ENCODE measurements at places on chromosomes 7 and 10. TPM values are rescaled to one million over a fixed set of nuclear protein-coding genes. Genes with fewer than 3 reads are reported as not detected.
A peak's percentile ranks its signal among the peaks of the same experiment; 100 is the strongest.

DNA sequence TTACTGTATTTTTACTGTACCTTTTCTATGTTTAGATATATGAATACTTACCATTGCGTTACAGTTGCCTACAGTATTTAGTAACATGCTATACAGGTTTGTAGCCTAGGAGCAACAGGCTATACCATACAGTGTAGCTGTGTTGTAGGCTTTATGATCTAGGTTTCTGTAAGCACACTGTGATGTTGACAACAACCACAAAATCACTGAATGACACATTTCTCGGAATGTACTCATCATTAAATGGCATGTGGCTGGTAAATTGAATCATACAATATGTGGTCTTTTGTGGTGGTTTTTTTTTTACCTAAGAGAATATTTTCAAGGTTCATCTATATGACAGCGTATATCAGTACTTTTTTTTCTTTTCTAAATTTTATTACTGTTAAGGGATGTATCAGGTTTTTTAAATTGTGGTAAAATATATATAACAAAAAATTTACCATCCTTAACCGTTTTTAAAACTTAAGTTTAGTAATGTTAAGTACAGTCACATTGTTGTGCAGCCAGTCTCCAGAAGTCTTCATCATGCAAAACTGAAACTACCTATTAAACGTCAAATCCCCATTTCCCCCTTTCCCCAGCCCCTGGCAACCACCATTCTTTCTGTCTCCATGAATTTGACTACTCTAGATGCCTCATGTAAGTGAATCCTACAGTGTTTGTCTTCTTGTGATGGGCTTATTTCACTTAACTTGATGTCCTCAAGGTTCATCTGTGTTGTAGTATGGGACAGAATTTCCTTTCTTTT lies 21.5 kb downstream of the BTAF1 start:
- H3K27ac ChIP-seq = peak overlapping the region; percentile 90
- peaks cover 44% of the 10 kb centered on the region for H3K36me3 ChIP-seq
- H3K4me3 ChIP-seq = peak overlapping the region; percentile 65
- no peaks in the 10 kb centered on the region for H3K27me3 ChIP-seq
- H3K4me1 ChIP-seq = peaks cover 32% of the 10 kb centered on the region
- DNase-seq = peak; percentile 51

DNA sequence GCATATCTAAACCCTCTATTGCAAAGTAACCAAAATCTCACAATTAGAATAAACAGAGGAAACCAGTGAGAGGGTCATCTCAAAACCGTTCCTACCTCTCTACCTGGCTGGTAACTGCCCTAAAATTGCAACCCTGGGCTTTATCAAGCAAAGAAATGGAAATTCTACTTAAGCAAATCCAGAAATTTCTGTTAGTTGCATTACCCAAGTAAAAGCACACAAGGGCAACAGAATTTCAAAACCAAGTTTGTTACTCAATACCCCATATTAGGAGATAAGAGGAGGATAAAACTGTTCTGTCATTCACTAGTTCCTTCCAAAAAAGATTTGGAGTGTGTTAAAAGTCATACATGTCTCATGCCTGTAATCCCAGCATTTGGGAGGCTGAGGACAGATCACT lies 195.3 kb downstream of the FAM107B start:
- no peaks in the 10 kb centered on the region for H3K27me3 ChIP-seq
- DNase-seq = no peak
- no peak overlapping the region for H3K4me3 ChIP-seq

DNA sequence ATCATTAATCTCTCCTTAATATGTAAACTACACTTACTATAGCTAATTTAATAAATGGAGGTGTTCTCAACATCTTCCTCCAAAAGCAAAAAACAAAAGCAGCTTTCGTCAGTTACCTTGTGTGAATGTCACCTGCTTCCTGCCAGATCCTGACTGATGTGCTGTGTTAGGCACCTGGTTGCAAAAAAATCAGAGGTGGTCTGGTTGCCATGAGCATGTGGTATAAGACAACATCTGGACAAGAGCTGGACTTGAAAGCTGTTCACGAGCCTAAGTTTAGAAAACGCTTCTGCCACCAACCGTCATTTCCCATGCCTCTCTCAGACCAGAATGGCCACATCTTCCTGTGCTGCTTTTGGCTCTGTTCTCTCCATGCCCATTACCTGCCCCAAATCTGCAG lies 42.0 kb upstream of the GGCT start:
- H3K4me3 ChIP-seq = no peak overlapping the region
- peaks cover 7% of the 10 kb centered on the region for H3K4me1 ChIP-seq
- peaks cover 7% of the 10 kb centered on the region for H3K36me3 ChIP-seq
- H3K27ac ChIP-seq = no peak overlapping the region
- no peak for DNase-seq

- H3K4me1 ChIP-seq = peaks cover 46% of the 10 kb centered on the region
- no peak overlapping the region for H3K4me3 ChIP-seq
- H3K36me3 ChIP-seq = peaks cover 30% of the 10 kb centered on the region
- peak overlapping the region; percentile 11 for H3K27ac ChIP-seq
Measured at GRCh38 chr10:62189131-62189530, 79.5 kb downstream of the RTKN2 start.

Gene NRCAM
- 0.35 TPM for total RNA-seq

Gene CALD1
- 0.47 TPM for total RNA-seq

Gene PRKG1
- total RNA-seq = not detected

Gene OIT3
- total RNA-seq = not detected

Measured in activated CD8-positive, alpha-beta memory T cell treated with anti-CD3 and anti-CD28 coated beads, Interleukin-2, amount 10 ng/mL, durations not matched to agents 7 days and 5 days (primary cell).